NCI-H1436 treated with DMSO at 0.1 percent for 48 hours (cell line): ENCODE measurements at places on chromosomes 4 and X.

- DNase-seq, result no peak
Measured at GRCh38 chrX:71221145-71221544, 1.9 kb upstream of the GJB1 start.

- DNase-seq, result no peak
Measured at GRCh38 chr4:38065176-38065575, 105.0 kb downstream of the PTTG2 start.

DNA sequence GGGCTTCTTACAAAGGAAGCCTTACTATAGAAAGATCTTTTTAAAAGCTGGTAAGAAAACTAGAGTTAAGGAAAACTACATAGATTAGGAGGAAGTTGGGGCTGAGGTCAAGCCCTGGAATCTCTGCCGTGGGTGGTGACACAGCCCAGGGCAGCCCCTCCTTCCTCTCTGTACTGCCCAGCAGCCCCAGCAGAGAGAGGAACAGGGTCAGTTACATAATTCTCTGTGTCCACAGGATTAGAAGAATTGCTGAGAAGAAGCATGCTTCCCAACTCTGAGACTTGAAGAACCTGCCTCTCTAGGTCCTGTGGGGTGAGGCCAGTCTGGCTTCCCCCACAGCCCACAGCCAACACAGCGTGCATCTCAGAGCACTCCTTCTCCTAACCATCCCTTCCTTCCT lies 9.2 kb upstream of the ABLIM2 start:
- no peak for DNase-seq

- no peak for DNase-seq
Measured at GRCh38 chrX:40151211-40152172, 53.7 kb upstream of the BCOR start.

GRCh38 chrX:107709266-107709806 lies 66.3 kb downstream of the TSC22D3 start:
- DNase-seq, result no peak

GRCh38 chr4:112214390-112215264 lies 17.0 kb upstream of the AP1AR start:
- DNase-seq, result no peak

- DNase-seq, result no peak
Measured at GRCh38 chr4:121786221-121786620, 14.9 kb upstream of the EXOSC9 start.

DNA sequence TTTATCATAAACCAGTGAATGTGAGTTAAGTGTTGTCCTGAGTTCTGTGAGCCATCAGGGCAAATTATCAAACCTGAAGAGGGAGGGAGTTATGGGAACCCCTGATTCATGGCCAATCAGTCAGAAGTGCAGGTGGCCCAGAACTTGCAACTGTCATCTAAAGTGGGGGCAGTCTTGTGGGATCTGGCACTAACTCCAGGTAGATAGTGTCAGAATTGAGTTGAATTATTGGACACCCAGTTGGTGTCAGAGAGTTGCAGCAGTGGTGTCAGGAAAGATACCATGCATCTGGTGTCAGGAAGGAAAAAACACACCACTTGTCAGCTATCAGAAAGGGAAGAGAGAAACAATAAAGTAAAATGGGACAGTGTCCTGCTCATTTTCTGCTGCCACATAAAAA lies 8.4 kb downstream of the CORIN start:
- no peak for DNase-seq

GRCh38 chr4:110540581-110540980 lies 64.6 kb downstream of the ENPEP start:
- DNase-seq, result no peak

DNA sequence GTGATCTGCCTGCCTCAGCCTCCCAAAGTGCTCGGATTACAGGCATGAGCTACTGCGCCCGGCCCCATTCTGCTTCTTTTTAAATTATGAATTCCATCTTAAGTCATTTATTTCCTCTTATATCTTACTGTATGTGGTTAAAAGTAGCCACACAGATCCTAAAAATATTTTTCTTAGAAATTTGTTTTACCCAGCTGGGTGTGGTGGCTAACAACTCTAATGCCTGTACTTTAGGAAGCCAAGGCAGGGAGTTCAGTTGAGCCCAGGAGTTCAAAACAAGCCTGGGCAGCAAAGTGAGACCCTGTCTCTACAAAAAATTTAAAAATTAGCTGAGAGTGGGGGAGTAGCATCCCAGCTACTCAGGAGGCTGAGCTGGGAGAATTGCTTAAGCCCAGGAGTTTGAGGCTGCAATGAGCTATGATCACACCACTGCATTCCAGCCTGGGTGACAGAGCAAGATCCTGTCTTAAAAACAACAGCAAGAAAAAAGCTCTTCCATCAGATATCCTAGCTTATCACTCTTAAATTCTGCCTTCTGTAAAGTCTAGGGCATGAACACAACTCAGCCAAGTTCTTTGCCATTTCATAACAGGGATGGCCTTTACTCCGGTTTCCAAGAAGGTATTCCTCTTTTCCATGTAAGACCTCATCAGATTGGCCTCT lies 15.1 kb upstream of the AFF1 start:
- no peak for DNase-seq

- no peak for DNase-seq
Measured at GRCh38 chrX:96211953-96212352, 472.7 kb upstream of the DIAPH2 start.

DNA sequence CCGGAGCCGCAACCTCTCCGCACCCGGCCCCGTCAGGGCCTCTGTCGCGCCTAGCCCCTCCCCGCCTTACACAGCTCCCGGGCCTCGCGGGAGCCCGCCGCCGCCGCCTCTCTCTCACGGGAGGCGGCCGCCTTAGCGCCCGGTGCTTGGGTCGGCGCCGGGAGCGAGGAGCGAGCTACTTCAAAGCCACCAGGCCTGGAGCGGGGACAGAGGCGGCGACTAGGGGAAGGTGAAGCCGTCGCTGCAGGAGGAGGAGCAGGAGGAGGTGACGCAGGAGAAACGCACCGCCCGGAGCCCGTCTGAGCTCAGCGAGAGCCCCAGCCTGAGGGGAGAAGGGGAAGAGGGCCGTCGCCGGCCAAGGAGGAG lies 250 bp downstream of the USP9X start:
- DNase-seq, result no peak

DNA sequence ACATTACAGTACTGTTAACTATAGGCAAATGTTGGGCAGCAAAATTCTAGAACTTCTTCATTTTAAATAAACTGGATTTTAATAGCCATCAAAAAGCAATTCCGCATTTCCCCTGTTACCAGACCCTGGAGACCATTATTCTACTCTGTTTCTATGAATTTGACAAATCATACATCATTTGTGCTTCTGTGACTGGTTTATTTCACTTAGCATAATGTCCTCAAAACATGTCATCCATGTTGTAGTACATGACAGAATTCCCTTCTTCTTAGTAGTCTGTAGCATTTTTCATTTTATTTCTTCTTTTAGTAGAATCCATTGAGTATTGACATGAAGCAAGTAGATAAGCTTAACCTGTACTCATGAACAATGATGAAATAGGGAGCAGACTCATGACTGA lies 59.4 kb upstream of the PPP4R3C start:
- DNase-seq, result no peak

GRCh38 chr4:101075536-101075935 lies 271.8 kb downstream of the PPP3CA start:
- DNase-seq, result no peak

GRCh38 chr4:53267026-53267425 lies 98.8 kb downstream of the SCFD2 start:
- no peak for DNase-seq

- DNase-seq, result no peak
Measured at GRCh38 chr4:151887031-151887815, 126.4 kb upstream of the GATB start.

- DNase-seq, result no peak
Measured at GRCh38 chr4:54368281-54369265, 139.5 kb downstream of the PDGFRA start.

- DNase-seq, result no peak
Measured at GRCh38 chr4:140869446-140869845, 113.3 kb upstream of the TBC1D9 start.

DNA sequence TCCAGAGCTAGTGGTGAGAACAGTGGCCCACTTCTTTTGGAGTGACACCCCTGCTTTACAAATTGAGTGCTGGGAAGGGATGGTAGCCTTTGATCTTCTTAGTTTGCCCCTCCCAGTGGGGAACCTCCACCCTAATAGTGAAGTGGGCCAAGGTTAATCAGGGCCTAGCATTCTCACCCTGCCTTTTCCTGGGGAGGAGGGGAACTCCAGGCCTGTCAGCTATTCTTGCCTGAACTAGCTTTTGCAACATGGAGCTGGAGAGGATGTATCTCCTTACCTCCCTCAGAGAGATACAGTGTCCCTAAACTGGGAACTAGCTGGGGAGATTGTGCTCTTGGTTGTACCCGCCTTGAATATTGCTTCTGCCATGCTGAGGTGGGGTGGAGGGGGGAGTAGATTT lies 20.6 kb downstream of the PHKA1 start:
- DNase-seq, result no peak

- DNase-seq, result no peak
Measured at GRCh38 chr4:165553221-165553810, 174.5 kb downstream of the CPE start.

- peak; percentile 13 for DNase-seq
Measured at GRCh38 chr4:65918212-65918611, 247.9 kb upstream of the EPHA5 start.

- DNase-seq, result no peak
Measured at GRCh38 chr4:122759639-122760310, 27.3 kb downstream of the BBS12 start.

DNA sequence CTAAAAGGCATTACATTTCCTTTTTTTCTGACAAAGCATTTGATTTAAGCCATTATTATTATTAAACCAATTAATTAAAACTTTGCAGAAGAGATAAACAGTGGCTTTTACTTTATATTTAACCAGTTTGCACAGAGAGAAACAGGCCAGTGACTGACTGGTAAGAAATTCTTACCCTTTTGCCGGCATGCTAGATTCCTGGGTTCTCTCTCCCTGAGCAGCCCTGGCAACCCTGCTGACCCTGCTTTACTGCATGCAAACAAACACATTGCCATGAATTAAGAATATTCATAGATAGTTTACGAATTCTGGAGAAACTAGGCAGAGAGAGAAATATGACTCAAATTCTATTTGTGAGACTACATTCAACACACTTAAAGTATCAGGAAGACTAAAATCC lies 1381.4 kb upstream of the IGFBP7 start:
- DNase-seq, result no peak

GRCh38 chr4:13892739-13893105 lies 265.2 kb upstream of the BOD1L1 start:
- DNase-seq, result no peak

DNA sequence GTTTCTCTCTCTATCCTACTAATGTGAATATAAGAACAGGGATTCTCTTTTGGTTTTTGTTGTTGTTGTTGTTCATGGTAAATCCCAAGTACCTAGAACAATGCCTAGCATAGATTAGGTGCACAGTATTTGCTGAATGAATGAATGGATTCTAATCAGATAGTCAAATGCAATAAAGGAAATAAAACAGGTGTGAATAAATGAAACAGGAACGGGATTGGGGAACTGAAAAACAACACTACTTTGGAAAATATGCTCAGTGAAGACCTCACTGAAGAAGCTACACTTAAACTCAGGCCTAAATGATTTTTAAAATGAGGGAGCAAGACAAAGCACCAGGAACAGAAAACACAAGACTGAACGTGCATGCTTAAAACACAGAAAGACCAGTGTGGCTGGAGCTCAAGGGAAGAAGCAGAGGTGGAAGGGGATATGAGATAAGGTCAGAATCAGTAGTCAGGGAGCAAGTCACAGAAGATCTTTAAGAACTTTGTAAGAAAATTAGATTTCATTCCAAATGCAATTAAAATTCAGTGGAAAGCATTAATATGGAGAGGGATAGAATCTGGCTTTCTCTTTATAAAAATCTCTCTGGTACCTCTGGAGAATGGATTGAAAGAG lies 144.7 kb downstream of the ZAR1 start:
- no peak for DNase-seq

- no peak for DNase-seq
Measured at GRCh38 chr4:146488495-146489174, 33.1 kb downstream of the SLC10A7 start.

GRCh38 chrX:83845397-83845796 lies 15.5 kb upstream of the CYLC1 start:
- DNase-seq, result no peak

DNA sequence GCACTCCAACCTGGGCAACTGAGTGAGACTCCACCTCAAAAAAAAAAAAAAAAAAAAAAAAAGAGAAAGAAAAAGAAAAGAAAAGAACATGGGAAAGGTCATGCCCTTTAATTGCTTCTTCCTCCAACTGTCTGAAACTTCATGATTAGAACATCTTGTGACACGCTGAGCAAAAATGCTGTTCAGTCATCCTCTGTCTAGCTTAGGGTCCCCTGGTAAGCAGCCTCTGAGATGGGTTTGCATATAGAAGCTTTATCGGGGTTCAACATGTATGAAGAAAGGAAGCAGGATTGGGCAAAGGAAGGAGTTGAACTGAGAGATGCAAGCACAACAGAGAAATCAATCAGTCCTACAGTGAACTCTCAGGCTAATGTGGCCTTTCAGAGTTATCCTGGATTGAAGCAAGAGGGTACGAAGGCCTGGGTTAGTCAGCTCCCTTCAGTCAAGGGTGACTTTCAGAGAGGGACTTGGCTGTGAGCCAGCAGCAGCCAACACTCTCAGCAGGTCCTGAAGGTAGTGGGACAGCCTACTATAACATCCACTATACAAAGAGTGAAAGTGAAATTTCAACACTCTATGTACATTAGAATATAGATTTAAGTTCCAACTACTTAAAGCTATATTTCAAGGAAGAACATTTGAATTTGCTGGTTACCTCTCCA lies 11.4 kb downstream of the MAOB start:
- no peak for DNase-seq

- no peak for DNase-seq
Measured at GRCh38 chr4:174314770-174315169, 31.1 kb downstream of the CEP44 start.

DNA sequence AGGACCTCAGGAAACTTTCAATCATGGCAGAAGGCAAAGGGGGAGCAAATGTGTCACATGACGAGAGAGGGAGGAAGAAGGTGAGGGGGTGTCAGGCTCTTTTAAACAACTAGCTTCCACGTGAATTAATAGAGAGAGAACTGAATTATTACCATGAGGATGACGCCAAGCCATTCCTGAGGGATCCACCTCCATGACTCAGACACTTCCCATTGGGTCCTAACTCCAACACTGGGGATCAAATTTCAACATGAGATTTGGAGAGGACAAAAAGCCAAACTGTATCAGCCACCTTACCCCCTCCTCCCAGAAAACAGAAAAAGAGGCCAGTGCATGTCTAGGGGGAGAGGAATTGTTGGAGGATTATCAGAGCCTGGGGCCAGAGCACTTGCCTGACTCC lies 40.4 kb upstream of the LAS1L start:
- DNase-seq, result no peak

- no peak for DNase-seq
Measured at GRCh38 chr4:82851885-82852750, 38.8 kb downstream of the SEC31A start.

DNA sequence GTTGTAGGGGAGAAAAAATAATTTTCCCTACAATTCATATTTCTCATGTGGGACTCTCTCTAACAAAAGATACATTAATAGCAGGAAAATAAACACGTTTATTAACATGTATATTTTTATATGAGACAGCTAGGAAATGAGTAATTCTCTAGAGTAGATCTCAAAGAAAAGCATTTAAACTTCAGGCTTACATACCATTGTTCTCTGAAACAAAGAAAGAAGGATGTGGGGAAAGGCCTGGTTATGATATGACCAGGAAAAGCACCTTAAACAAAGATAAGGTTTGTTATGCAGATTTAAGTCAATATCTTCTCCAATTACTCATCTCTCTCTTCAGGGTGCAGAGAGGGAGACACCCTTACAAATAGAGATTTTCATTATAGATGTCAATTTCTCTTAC lies 131.3 kb downstream of the SLC7A11 start:
- DNase-seq, result no peak

- no peak for DNase-seq
Measured at GRCh38 chr4:127249066-127249766, 383.5 kb upstream of the INTU start.
